Tongue (tissue), 3 donors: ENCODE measurements at places on chromosomes 5 and 9.
A peak's percentile ranks its signal among the peaks of the same experiment; 100 is the strongest.

DNA sequence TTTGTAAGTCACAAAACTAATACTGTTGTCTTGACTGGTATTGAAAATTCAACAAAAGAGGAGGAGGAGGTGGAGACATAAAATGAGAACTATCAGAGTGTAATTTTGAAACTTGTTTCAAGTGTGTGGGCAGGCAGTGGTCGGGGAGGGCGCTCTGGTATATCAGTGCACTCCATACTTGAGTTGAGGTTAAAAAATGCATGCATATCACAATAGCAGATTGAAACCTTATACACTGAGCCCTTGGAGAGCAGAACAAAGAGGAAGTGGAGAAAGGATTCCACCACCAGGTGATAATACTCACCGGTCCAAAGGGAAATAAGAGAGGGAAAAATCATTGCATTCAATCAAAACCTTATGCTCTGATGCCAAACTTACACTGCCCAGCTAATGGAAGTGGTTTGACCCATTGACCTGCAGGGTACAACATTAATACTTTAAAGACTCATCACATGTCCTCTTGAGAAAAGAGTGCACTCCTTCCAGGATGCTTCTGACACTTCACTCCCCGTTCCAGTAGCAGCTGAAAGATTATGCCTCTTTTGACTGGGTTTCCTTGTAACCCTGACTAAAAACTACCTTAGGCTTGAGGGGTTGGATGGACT, 79.5 kb upstream of the FAM169A start:
- no peak for DNase-seq

DNA sequence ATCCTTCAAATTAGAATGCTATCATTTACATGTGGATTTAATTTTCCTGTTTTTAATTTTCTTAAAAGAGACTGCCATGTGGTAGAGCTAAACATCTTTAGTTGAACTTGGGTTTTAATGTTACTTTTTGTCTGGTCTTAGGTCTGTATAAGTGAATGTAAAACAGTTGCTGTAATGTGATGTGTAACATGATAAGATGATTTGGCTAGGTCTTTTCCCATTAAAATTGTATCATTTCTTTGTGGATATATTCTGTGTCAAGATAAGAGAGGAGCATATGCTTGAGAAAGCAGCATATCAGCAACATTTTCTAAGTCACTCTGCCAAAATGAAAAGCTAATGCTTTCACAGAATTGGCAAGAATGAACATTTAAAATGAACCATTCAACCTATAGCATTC, 18.5 kb downstream of the TMEM167A start:
- DNase-seq, result no peak

DNA sequence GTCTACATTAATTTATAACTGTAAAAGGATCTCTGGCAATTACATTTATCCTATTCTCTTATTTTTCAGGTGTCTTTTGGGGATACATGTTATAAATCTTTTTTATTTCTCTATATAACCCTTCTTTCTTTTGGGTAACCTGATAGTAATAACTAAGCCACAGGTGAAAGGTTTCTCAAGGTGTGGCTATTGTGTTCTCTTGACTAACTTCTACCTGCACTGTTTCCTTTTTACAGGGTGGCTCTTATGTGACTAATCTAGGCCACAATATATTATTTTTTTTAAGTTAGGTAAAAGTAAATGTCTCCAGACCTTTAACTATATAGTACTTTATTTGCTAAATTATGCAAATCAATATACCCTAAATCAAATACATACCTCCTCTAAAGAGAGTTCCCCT, 193.2 kb downstream of the EFNA5 start:
- no peak for DNase-seq

DNA sequence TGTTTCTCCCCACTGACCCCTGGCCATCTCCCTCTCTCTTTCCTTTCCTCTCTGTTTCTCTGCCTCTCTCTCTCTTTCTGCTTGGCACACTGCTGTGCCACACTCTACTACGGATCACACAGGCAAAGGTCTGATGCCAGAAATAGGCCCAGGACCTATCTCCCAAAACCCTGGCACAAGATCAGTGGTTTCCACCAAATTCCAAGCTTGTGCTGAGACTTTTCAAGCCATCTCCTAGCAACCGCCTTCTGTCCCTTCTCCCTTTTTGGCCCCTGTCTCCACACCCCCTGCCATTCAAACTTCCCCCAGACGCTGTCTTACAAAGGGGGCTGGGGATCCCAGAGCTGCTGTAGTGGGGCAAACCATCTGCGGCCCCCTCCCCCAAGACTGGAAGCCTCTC, 38.5 kb upstream of the RARS1 start:
- DNase-seq, result no peak

GRCh38 chr9:36742264-36742663, 169.6 kb downstream of the MELK start:
- no peak for DNase-seq

GRCh38 chr5:35317586-35317985, 87.3 kb upstream of the PRLR start:
- DNase-seq, result no peak

DNA sequence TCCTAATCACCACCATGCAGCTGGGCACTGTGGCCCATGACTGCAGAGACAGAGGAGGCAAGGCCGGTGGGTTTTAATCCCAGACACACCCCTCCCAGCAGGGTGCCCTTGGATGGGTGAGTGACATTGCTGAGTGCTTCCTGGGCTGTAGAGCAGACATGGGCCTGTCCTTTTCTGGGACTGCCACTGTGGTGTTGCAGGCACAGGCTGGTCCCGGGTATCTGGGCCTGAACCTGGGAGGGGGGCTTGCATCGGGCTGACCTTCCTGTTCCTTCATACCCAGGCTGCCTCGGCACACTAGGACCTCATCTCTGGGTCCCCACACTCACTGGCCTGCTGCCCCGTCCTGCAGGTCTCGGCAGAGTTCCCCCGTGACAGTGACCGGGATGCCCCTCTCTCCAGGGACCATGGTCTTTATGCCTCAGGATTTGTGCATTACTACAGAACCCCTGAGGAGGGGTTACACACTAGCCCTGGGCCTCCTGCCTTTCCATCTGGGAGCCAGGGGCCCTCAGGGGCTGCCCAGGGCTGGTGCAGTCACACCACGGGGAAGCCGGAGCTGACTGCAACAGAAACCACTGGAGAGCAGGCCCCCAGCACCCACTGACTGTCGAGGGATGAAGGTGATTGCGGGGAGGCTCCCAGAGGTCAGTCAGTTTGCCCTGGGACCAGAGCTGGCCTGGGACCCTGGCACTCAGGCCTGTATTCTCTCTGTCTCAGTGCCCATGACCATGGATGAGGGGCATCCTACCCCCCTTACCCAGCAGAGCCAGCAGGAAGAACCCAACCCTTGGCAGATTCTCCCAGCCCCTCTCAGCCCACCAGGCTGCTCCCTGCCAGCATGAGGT, 8.9 kb upstream of the SLC25A48 start:
- no peak for DNase-seq

- DNase-seq, result no peak
Measured at GRCh38 chr5:169717288-169717687, 80.2 kb downstream of the DOCK2 start.

DNA sequence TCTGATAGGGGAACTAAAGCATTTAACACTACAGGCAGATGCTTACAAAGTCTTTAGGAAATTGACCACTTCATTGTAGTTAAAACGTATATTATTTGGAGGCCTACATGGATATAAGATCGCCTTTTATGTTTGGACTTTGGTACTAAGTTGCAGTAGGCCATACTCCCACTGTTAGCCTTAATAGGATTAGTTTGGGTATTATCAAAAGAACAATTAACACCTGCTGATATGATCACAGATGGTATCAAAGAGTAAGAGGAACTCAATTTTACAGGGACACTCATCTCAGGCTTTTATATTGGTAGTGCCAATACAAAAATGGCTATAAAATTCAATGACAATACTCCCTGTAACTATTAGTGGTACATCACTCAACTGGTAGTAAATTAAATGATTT, 1183.0 kb downstream of the MAT2B start:
- no peak for DNase-seq

GRCh38 chr5:164422400-164422799, 917.0 kb downstream of the MAT2B start:
- DNase-seq, result peak; percentile 5

DNA sequence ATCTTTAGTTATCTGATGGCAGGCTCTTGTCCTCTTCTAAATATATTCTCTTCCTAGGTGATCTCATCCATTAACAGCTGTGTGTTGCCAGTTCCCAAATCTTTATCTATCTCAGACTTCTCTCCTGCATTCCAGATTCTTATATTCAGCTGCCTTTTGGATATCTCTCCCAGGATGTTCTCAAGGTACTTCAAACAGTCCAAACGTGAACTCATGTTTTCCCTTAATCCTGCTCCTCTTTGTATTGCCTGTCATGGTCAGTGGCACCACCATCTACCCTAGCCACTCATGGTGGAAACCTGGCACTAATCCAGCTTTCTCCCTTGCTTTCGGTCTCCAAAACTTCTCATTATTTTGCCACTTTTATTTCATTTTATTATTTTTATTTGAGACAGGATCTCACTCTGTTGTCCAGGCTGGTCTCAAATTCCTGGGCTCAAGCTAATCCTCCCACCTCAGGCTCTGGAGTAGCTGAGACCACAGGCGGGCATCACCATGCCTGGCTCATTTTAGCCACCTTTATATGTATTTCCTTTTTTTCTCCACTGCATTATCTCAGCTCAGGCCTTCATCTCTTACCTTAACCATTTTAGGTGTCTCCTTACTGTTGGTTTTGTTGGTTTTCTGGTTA, 3.8 kb downstream of the ZFYVE16 start:
- peak; percentile 16 for DNase-seq

DNA sequence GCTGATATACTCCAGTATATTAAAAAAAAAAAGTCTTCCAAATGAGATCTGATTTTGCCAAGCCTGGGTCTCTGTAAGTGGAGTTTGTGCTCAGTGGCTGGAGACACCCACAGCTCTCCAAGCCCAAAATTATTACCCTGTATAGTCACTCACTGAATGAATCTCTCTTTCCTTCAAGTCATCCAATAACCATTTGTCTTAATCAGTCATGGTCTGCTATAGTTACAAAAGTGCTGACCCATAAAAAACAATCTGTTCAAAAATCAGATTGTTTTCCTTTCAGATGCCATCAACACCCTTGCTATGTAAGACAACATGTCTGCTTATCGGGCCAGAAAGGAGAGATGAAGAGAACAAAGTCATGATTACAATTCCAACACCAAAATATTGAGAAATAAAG, 159.4 kb upstream of the FST start:
- DNase-seq, result no peak

- DNase-seq, result no peak
Measured at GRCh38 chr5:51043745-51044144, 339.5 kb upstream of the ISL1 start.

DNA sequence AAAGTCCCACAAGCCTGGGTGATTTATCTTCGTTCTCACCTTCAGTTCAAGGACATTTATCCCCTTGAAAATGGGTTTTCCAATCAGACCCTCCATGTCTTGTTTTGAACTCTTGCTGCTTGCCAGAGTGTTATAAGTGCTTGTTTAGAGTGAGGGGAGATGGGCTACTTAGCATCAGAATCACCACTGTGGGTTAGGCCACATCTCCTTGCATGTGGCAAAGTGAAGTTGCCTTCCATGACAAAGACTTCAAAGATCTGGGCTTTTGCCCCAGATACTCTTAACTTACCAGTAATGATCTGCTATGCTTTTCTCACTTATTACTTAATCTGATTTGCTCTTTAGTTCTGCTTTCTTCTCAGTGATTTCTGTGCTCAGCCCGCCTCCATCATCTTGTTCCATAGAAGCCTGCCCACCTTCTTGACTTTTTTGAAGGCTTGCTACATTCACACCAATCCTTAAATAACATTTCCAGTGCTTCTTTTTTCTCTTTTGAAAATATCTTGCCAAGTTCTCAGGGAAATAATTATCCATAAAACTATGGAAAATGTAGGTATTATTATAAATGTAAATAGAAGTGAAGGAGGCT, 39.0 kb downstream of the GPR21 start:
- no peak for DNase-seq

DNA sequence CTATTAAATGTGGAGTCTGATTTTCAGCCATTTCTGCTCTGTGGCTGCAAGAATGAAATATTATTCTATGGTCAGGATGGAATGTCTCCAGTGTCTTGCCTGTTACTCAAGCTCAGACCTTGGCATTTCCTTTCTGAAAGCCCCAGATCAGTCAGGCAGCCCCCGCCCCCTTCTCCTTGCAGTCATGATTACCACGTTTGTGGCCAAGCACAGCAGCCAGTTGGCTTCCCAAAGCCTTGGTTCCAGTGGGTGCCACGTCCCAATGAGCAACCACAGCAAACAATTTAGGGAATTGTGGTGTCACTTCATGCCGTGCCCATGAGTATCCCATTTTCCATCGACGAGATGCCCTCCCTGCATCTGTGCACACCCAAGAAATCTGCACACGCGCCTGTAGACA, 9.7 kb upstream of the OBP2A start:
- DNase-seq, result no peak

- no peak for DNase-seq
Measured at GRCh38 chr9:113573959-113574352, 110.4 kb downstream of the RGS3 start.

DNA sequence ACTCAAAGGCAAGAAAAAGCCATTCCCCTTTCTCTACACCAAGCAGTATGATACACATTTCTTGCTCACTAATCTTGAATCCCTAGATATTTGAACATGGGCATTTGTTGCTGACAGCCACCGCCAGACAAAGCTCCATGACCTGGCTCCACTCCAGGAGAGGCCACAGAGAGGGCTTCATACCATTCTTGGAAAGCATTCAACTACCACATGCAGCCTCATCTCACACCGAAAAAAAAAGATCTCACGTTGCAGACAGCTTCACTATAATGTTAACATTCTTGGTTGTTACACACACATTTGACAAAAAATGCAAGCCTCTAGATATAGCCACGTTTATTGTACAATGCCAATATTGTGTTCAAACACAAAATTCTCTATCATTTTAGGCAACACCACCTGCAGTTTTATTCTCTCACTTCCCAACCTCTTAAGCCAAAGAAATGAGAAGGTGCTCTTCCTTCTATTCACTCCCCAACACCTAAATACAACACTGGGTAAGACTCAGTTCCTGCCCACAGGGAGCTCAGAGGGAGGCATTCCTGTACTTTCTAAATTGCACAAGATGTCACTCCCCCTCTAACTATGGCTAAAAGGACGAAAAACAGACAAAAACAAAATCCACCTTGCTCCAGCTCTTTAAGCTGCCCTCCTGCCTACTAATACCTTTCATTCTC, 222.4 kb downstream of the TSSK1B start:
- DNase-seq, result peak; percentile 92

DNA sequence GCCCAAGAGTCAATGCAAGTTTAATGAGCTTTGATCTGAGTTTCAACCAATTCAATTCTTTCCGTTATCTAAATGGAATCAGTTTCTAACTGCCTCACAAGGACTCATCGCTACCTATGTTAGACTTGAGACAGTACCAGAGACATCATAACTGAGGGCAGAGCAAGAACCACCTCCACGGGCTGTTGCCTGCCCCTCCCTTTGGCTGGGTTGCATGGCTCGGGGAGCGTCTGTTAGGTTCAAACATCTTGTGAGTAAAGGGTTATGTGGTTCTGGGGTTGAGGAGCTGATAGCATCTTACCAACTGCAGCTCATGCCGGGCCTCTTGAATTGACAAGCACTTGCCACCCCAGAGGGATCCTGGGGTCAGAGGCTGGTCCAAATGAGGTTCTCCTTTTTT, 457.9 kb downstream of the ENC1 start:
- DNase-seq, result no peak

- no peak for DNase-seq
Measured at GRCh38 chr9:126293522-126293889, 33.1 kb upstream of the MVB12B start.

GRCh38 chr9:34691936-34692315, 850 bp upstream of the CCL19 start:
- no peak for DNase-seq
